ENCODE measurements at places on chromosomes 2 and 18.

DNA sequence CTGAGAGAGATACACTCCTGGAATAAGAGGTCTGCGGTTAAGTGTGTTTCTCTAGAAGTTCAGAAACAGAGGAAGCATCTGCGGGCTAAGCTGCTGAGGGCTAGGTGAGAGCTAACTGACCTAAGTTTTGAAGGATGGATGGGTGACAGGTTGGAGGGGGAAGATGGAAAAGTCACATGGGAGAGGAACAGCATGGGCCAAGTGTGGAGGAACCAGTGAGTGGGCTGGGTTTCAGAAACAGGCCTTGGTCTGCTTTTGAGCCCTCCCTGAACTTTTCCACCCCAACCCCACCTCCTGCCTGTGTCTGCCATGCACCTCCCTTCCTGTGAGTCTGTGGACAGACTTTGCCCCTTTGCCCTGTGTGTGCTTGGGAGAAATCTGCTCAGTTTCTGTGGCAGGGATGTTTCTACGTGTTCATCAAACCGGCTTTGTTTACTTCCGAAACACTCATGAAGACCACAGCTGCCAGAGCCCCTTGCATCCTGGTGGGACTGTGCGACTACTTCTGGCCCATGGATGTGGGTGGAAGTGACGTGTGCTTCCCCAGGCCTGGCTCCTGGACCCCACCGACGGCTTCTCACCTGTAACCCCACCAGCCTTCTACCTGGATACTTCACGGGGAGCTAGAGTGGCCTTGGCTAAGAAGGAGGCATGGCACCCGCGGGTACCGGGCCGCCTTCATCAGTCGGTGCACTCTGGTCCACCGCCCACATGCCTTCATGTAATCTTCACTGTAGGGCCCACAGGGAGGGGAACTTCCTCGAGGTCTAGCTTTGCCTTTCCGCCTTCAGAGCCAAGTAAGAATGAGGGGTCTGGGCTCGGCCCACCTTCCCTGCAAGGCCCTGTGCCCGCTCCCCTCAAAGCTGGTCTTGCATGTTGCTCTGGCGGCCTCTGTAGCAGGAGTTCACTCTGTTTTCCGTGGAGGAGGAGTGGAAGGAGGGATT, 1.4 kb upstream of the HPCAL1 start:
- no peak for DNase-seq

DNA sequence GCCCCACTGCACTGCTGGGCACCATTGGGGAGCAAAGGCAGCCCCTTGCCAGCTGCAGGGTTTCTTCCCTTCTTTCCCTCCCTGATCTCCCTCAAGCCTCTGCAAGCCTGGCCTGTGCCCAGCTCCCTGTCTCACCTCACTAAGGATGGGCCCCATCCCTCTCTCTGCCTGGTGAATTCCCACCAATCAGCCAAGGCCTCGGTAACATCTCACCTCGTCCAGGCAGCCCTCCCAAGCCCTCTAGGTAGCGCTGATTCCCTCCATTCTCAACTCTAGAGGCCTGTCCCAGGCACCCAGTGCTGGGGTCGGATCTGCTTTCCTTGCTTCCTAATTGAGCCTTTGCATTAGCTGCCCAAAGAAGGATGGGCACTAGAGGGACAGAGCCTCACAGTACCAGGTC, 63.0 kb downstream of the CELF4 start:
- DNase-seq, result no peak

DNA sequence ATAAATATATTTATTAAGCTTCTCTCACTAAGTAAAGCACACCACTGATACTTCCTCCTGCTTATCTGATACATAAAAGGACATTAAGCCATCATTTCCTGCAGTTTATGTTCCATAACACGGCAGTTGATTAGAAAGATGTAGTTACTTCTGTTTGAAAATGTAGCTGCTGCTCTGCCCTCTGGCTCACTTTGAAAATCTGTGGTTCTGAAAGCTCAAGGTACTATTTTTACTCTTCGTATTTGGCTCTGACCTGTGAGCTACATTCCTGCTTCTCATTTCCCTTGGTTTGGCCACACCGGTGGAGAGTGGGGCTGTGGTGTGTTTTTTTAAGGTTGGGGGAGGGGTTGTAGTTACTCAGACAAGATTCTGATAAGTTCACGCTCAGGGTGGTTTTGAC, 12.8 kb upstream of the TTN start:
- no peak for DNase-seq

DNA sequence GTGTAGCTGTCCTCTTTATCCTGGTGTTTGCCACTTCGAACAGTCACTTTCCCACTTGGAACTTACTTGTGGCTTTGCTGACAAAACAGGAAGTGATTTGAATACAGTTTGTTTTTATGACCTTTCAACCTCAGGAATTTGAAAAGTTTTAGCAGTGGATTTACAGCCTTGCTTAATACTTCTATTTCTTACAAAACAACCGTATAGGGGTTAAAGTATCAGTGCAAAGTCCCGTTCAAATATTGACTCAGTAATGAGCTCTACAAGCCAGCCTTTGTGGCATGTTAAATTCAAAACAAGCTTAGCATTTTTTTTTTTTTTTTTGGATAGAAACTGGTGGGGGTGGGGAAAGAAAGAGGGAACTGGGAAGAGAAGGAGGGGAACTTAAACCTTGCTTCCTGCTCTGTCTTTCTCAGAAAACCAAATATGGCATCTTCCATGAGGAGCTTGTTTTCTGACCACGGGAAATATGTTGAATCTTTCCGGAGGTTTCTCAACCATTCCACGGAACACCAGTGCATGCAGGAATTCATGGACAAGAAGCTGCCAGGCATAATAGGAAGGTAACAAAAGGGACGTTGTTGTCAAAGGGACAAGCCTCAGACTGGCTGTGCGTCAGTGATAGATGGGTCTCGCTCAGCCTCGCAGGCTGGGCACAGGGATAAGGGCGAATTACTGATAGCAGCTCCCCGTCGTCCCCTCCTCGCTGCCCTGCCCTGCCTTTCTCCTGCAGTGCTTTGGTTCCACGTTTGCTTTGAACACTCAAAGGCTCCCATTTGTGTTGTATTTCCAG, at the start of gene HNMT:
Gene HNMT, plus strand, starts transcription at position 408 of the 793 bp plus-strand sequence. Its CDS starts 19 bp downstream, at position 427.
- DNase-seq, result no peak

All from T-helper 17 cell (primary cell).